ENCODE measurements at places on chromosomes 4 and X.

- DNase-seq: no peak
Observed at GRCh38 chr4:107490116-107490515, 229.9 kb downstream of the PAPSS1 start.

GRCh38 chrX:131703646-131704045 is 159.8 kb downstream of the OR13H1 start:
- DNase-seq: no peak

DNA sequence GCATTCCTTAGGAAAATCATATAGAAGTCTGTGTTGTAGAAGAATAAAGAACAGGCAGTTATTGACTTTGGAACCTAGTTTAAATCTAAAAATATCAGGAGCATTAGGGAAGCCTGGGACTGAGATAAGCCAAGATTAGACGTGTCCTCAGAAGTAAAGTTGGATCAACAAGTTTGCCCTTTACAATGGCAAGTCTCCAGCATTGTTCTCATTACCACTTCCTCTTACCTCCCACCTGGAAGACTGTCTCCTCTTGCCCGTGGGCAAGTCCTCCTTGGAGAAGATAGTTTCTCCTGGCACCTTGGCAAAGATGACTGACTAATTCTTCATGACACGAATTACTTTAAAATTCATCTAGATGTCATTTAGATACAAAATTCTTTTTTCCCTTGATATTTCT is 37.8 kb downstream of the CNKSR2 start:
- DNase-seq: no peak

GRCh38 chr4:139593091-139593564 is 37.1 kb upstream of the SETD7 start:
- no peak for DNase-seq

GRCh38 chr4:114601304-114602052 is 2.9 kb downstream of the UGT8 start:
- DNase-seq: no peak

GRCh38 chrX:103585411-103586313 is at the start of gene TCEAL4:
TCEAL4 (plus strand) TSS chrX:103585515; CDS start chrX:103586676, 1,161 bp downstream.
- DNase-seq: no peak

- no peak for DNase-seq
Observed at GRCh38 chr4:173367946-173368345, 2.8 kb upstream of the SAP30 start.

DNA sequence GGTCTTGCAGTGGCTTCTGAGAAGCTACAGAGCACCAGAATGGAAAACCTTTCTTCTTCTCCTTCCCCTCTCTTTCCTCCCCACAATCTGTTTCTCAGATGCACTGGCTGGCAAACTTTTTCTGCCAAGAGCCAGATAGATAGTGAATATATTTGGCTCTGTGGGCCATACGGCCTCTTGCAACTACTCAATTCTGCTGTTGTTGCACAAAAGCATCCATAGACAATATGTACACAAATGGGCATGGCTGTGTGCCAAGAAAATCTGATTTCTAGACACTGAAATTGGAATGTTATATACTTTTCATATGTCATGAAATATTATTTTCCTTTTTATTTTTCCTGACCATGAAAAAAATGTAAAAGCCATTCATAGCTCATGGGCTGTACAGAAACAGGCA is 3.1 kb downstream of the PHEX start:
- no peak for DNase-seq

DNA sequence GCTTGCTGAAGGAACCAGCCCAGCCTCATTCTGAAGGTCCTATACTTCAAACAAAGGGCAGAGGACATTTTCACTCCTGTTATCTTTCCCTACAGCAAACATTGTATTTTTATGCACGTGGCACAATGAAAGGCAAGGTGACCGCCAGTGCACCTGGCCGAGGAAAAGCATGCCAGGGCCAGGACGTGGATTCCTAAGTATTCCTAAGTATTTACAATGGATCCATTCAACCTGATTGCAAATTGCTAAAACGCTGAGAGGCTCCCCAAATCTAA is 127.9 kb upstream of the FTHL17 start:
- DNase-seq: no peak

All from stimulated activated CD8-positive, alpha-beta memory T cell treated with anti-CD3 and anti-CD28 coated beads, Interleukin-4, amount 100 ng/mL, for 1 hour (primary cell).